ENCODE measurements at places on chromosomes 1 and 21.

DNA sequence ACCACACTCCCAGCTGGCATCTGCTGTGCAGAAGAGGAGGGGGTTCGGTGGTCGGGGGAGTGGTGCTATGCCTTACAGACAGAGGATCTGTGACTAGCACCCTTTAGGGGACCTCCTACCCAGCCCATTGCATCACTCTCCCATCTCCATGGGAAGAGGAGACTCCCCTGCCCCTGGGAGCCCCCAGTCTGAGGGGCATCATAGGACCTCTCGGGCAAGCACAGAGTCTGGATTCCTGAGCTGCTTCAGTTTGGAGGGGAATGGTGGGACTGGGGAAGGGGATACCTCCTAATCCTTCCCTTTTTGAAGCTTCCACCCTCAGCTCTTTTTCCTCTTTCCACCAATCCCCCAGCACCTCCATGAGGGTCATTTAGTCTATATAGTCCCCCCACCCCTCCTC is 1.4 kb downstream of the INSRR start:
- DNase-seq = no peak

DNA sequence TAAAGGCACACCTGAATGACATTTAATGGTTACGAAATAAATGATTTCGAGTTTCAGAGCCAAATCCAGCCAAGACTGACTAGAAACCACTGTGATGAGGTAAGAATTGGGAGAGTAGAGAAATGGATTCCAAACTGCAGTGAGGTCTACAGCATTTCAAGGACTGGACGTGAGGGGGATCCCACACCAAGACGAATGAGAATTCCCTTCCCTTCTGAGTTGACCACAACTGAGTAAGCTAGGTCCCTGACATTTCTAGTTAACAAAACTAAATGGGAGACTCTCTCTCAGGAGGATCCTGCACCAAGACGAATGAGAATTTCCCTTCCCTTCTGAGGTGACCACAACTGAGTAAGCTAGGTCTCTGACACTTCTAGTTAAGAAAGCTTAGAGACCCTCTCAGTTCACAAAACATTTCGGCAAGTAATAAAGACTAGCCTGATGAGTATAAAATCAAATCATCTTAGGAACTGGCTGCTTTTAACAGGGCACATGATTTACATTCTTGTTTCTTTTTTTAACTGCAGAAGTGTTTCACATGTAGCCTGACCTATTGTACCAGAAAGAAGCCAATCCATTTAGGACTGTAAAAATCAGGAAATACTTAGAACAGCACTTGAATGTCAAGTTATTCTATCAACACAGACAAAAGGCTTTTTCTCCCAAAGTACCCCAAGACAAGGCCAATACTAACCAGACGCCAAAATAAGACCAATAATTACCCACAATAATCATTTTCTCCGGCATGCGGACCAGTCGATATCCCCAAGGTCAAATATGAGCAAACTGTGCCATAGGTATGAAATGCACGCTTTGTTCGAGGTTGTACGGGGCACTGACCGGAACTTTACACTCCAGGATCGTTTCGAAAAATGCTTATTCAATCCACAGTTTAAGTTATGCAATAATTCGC is 1.4 kb upstream of the SPATA1 start:
- DNase-seq = peak; percentile 63

DNA sequence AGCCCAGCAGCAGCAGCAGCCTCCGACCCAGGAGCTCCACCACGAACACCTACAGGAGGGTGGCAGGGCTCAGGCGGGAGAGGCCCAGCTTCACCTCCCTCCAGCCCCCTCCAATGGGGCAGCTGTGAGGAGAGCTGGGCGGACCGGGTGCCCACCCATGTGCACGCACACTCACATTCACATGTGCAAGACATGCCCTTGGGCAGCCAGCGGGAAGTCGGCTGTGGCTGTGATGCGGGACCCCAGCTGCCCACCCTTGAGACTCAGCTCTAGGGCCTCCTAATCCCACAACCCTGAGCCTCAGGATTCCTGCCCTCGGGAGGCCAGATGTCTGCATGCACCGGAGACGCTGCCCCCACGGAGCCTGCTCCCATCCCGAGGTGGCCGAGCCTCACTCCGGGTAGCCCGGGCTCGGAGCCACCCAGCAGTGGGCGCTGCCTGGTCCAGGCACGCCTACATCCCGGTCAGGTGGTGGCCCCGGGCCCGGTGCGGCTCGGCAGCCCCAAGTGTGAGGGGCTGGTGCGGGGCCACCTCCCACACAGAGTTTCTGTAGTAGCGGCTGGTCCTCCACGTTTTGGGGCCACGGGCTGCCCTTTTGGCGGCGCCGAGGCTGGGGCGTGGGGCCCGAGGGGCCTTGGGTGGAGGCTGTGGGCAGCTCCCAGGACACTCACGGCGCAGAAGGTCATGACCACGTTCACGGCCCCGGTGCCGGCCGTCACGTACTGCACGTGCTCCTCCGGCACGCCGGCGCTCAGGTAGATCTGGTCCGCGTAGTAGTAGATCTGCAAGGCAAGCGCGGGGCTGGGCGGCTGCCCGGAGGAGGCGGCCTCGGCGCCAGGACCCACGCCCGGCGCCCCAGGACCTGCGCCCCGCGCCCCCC is 12.9 kb upstream of the SLC2A7 start:
- no peak for DNase-seq

DNA sequence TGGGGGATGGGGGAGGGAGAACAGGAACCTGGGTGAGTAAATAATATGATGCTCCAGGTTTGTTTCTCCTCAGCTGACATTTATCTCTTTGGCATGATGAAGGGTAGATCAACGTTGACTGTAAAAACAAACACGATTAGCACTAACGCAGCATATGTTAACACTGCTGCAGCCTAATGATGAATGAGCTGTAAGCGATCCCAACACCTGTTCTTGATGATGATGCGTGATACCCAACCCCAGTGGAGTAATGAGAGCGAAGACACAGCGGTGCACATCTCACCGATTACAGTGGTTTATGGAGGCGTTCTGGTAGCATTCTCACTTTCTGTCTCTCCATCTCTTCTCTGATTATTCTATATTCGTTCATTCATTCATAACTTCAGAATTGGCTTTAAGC is 640.4 kb downstream of the USP25 start:
- DNase-seq = no peak

DNA sequence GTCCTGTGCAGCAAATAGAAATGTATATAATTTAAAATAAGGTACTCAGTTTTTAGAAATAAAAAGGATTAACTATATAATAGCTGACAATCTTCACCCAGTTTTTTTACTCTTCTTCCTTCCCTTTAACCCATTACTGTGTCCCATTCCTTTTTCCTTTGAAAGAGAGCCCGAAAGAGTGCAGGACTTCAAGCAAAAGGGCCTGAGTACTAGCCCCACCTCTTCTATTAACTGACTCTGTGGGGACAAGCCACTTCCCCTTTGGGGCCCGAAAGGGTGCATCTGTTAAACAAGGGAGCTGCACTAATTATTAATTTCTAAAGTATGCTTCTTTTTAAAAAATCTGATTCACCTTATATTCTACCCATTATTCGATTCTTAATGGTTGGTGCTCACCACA is 3.3 kb downstream of the USP24 start:
- DNase-seq = no peak

DNA sequence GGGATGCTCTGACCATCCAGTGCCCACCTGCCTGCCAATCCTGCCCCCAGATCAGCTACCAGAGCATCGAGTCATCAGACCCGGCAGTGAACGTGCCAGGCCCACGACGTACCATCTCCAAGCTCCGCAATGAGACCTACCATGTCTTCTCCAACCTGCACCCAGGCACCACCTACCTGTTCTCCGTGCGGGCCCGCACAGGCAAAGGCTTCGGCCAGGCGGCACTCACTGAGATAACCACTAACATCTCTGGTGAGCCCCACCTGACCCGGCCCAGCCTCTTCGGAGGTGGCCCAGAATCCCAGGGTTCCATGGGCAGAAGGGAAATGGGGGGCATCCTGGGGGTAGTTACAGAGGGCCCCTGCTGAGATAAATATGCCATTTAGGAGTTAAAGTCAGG is 43.1 kb downstream of the PTPRU start:
- no peak for DNase-seq

DNA sequence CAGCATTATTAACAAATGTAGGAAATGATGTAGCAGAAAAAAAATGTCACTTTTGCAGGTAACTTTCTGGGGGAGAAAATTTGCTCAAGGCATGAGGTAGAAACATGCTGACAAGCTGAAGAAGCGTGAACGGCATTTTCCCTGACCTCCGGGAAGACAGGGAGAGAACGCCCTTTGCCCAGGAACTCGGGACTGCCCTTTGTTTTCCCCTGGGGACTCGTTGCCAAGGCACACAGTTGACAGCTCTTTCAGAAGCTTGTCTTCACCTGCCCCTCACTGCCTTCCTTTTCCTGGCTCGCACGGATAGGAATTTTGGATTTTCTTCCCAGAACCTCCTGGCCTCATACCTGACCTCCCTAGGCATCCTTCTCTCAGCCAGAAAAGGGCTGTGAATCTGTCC is 52.7 kb upstream of the COA6 start:
- no peak for DNase-seq

DNA sequence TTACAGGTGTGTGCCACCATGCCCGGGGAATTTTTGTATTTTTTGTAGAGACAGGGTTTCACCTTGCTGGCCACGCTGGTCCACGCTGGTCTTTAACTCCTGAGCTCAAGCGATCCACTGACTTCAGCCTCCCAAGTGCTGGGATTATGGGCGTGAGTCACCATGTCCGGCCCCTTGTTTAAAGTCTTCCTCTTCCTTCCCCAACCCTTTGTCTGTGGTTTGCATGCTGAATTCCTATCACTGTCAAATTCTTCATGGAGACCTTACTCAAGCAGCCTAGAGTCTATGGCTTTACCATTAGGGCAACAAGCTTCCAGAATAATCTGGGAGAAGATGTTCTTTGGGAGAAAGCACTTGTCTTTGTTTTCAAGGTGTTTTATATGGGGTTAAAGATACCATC is 34.7 kb downstream of the B3GALT5 start:
- DNase-seq = no peak

- no peak for DNase-seq
Observed at GRCh38 chr1:41417746-41418145, 56.5 kb downstream of the FOXO6 start.

DNA sequence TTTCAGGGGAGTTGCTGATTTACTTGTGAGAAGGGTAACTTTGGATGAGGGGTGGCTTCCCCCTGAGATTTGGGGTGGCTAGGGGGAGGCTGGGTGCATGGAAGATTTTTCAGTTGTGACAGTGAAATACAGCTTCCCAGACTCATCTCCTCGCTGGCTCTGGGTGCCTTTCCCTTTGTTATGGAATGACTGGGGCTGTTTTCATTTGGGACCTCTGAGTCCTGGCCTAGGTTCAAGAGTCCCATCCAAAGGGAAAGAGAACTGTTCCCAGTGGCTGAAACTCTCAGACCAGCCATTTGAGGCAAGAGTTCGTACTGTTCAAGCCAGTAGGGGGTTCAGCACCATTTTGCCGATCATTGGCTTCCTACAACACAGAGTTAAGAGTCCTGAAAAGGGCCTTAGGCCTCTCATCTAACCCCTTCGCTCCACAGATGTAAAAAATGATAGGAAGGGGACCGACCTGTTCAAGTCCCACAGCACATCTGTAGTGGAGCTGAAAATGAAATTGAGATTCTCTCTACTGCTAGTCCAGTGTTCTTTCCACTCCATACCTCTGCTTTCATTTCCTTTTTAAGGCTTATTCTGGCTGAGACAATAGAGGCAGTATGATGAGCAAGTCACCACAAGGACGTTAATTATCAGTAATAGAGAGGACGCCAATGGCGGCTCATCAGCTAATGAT is 958 bp downstream of the DDR2 start:
- no peak for DNase-seq

GRCh38 chr1:237394281-237394680 is 352.3 kb downstream of the RYR2 start:
- no peak for DNase-seq

GRCh38 chr1:240612811-240613210 is 856 bp upstream of the GREM2 start:
- peak; percentile 55 for DNase-seq

DNA sequence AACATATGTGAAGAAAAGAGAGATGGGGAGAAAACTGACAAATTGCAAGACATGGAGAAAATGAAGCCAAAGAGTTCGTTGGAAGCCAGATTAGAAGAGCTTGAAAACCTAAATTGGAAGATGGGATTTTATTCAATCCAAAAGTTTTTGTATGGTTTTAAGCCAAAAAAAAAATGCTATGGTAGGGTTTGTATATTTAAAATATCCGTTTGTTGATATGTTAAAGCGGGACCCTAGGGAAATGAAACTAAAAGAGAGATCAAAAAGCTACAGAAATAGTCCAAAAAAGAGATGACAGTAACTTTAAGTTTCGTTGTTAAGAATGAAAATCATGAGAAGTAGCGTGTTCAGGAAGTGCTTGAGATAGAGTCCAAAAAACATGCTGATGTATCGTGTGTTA is 617.7 kb upstream of the ADGRL2 start:
- DNase-seq = no peak

DNA sequence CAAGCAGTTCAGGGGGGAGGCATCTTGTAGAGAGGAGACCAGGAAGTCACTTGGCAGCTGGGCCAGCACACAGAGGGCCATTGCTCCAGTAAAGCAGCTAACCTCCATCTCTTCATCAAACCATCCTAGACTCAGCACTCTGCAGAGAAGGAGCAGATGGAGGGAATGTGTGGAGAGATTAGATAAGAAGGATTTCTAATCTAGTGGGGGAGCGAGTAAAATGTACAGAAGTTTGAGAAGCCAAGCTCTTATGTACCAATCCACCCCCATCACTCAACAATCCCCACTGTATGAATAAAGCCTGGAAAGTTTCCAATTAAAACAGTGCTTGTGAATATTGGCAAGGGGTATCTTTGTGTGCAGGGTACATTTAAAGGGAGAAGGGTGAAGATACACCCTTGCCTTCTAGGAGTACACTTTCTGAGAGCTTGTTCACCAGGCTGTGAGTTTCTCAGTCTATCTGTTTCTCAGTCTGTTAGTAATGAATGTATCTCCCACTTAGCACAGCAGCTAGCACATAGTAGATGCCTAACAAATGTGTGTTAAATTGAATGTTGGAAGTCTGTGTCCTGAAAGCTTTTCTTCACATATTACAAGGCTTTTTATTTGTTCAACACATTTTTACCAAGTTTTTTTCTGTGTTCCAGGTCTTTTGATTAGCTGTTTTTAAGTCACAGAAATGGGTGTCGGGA is 142.7 kb upstream of the UBE2U start:
- DNase-seq = no peak

DNA sequence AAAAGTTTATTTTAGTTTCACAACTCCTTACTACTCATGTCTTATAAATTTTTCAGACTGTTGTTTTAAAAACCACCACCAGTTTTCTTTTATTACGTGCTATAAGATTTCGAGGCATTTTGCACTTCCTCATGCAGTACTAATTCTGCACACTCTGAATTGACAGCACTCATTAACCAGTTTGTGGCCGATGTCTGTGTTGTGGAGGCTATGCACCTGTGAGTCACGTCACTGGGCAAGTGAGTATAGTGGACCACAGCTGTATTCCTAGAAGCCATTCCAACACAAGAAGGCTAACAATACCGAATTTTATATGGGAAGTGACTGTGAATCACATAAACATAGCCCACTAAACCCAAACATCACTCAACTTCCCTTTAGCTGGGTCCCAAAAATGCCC is 21.0 kb upstream of the SPATA6 start:
- DNase-seq = no peak

GRCh38 chr1:54070171-54070837 is 16.9 kb downstream of the TCEANC2 start:
- no peak for DNase-seq
